Activated B cell treated with CpG ODN at 0.5 μM for 24 hours (primary cell): ENCODE measurements at places on chromosomes 13 and 19.

DNA sequence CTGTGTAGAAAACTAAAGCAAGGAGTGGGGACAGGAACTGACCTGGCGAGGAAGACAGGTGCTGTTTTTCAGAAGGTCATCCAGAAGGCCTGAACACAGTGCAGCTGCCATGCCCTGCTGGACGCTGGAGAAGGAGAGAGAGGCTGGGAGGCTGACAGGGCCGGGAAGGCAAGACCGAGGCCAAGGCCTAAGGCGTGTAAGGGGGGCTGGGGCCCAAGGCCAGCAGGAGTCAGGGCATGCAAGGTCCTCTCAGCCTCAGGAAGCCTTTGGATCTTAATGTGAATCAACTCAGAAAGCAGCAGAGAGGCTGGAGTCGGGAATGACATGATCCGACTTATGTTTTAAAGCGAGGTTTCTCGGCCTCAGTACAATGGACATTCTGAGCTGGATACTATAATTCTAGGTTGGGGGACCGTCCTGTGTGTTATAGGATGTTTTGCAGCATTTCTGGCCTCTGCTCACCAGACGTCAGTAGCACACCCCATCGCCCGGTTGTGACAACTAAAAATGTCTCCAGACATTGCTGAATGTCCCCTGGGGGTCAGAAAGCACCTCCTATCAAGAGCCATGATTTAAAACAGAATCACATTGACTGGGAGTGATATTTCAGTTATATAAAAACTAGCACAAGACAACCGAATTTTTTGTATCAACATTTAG lies 530.4 kb downstream of the MYO16 start:
- no peak for DNase-seq

DNA sequence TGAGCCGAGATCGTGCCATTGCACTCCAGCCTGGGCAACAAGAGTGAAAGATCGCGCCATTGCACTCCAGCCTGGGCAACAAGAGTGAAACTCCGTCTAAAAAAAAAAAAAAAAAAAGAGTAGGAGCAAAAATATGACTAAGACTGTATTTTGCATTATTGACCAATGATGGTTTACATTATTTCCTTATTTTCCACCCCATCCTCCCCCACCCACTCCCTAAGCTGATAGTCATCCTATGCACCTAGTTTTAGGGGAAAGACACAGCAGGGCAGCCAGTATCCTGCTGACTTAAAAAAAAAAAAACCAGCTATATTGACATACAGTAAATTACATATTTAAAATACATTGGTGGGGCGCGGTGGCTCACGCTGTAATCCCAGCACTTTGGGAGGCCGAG lies 25.1 kb downstream of the VAV1 start:
- no peak for DNase-seq

GRCh38 chr13:33249066-33249465 lies 36.5 kb downstream of the STARD13 start:
- DNase-seq = no peak

DNA sequence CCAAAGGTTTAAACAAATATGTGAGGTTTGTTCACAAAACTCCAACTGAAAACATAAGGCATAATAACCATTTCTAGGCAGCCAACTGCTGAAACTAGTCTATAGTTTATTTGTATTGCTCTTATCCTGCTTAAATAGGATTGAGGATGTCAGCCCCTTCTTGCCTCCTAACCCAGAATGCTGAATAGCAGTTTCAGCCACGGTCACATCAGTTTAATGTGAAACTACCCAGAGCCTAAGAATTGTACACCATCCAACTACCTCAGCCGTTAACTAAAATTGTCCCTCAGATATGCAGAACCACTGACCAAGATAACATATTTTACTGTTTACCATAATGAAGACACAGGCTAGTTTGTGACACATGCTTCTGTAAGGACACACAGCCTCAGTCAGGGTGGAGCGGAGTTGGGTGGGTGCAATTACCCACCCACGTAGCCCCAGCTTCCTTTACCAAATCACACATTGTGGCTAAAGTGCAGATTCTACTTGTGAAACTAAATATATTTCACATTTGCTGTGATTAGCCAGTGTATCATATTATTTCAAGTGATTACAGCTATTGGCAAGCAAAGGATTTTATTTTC lies 259.9 kb downstream of the EFNB2 start:
- no peak for DNase-seq

DNA sequence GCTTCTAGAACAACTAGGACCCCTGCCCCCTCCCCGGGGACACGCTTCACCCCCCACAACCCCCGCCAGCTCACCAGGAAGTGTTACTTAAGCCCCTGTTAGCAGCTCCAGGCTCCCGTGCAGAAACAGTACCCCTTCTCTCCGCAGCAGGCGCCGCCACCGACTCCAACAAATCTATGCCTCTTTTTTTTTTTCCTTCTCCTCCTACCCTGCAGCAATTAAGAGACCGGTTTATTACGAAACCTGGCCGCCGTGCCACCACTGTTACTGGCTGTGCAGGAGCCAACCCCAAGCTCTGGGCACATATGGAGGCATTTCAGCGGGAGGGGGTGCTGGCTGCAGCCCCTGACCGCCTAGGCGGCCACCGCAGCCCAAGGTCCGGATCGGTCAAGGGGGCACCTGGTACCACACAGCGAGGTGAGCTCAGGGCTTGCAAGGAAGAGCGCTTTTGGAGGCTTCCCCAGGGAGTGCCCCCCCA lies 2.4 kb downstream of the GADD45B start:
- DNase-seq = peak; percentile 49

DNA sequence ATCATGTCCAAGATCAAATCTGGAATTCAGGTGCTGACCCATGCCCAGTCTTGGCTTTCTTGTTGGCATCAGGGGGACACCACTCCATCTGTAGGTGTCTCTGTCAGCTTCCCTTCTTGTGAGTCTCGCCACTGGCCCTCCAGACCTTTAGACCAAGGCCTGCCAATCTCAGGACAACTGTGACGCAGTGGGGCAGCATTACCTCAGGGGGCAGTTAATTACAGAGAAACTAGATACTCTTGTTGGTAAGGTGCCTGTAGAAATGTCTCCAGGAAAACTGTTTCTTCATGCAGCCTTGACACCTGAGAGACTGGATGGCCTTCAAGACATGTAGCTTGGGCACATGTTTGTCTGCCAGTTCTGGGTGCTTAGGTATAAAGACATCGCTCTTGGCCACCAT lies 46.7 kb upstream of the DACH1 start:
- DNase-seq = no peak
